Aortic smooth muscle cell (primary cell): ENCODE measurements at places on chromosomes 5 and 9. TPM values are rescaled to one million over a fixed set of nuclear protein-coding genes. Genes with fewer than 3 reads are reported as not detected.

The PCDHB5 gene
- 1.4 and 1.8 TPM in 2 replicates for total RNA-seq

The NEUROG1 gene
- total RNA-seq: not detected in 2 replicates

The CA9 gene
- not detected in 2 replicates for total RNA-seq

The IL6ST gene
- 794 and 888 TPM in 2 replicates for total RNA-seq

The HAVCR2 gene
- total RNA-seq: 0.26 and 0.56 TPM in 2 replicates
